Esophagus squamous epithelium (tissue), 5 donors: ENCODE measurements at places on chromosomes 7 and 10.
A peak's percentile ranks its signal among the peaks of the same experiment; 100 is the strongest.

- no peak for DNase-seq
Measured at GRCh38 chr7:75624134-75624832, 114.5 kb downstream of the HIP1 start.

DNA sequence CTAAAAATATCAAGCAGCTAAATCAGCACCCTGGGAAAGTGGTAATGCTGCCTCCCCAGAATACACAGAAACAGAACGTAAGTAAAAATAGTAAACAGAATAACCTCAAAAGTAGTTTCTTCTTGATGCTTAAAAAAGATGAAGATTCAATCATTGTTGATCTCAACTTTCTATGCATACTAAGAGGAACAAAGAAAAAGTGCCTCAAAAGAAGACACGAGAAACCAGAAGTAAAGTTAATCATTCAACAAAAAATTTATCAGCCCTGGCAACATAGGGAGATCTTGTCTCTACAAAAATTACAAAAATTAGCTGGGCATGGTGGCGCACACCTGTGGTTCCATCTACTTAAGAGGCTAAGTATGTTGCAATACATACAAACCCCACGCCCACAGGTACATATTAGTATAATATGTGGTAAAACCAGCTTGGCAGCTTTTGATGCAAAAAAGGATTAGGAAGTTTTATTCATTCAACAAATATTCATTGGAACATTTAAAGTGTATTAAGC lies 153.7 kb downstream of the NRBF2 start:
- no peak for DNase-seq

DNA sequence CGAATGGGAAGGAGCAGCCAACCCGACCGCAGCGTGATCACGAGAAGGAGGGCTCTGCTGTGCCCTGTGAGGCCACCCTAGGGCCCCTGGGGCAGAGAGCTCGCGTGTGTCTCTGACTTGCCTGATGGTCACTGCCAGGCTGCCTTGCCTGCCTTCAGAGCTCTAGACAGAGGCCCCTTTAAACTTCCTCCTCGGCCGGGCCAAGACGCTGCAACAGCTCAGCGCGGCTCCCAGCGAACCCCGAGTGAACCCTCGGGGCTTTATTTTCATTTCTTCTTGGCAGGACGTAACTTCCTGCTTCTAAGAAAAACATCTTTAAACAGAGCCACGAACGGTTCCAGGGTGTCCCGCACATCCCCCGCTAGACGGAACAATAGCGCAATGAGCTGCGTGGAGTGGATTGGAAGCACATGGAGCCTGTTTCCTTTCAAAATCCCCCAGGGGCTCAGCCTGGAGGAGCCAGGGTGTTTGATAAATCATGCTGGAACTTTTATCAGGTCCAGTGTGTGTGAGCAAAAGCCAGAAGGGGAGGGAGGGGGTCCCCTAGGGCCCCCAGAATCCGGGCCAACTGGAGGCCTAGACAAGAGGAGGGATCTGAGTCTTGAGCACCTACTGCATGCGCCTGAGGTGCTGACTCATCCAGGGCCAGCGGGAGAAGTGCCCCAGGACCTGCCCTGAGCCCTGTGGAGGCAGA lies 134.1 kb upstream of the GDF10 start:
- DNase-seq: no peak

GRCh38 chr10:108957681-108958080 lies 965.6 kb downstream of the XPNPEP1 start:
- no peak for DNase-seq

DNA sequence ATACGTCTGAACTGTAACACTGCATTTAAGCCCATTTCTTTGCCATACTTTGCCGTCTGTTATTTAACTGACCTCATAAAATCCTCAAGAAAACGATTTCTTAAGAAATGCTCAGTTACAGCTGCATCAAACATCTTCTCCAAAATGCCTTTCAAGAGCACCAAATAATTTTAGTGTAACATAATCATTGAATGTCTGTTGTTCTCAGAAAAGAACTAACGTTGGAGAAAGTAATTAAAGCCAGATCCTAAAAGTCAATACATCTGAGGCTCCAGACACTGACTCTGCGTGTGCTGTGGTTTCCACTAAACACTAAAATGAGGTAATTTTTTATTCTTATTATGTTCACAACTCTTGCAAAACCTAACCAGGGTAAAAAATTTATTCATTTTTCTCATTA lies 63.7 kb upstream of the LRRC17 start:
- DNase-seq: no peak

DNA sequence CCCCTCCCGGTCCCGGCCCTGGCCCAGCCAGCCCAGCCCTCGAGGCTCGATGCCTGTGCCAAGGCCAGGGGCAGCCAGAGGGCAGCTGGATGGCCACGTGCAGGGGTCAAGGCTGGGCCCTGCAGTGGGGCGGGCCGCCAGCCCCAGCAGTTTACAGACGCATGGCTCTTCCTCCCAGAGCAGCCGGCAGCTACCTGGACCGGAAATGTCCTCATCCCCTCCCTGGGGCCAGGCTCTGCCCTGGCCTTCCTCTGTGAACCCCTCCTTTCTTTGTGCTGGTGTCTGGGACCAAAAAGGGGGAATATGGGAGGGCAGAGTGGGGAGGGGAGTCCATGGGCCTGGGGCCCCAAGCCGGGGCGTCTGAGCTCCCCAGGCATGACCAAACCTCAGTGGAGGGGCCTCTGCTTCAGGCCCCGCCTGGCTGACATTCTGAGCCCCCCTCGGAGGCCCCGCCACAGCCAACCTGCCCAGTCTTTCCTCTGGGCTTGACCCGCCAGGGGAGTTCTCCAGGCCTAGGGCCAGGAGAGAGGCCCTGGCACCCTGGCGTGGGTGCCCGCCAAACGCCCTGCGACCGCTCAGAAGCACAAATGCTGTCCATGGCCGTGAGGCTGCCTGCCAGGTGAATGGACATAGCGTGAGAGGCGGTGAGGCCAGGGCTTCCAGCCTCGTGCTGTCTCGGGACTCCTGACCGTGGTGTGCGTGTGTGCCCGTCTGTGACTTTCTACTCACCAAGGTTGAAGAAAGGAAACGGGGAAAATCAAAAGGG lies 24.7 kb upstream of the AMZ1 start:
- no peak for DNase-seq

GRCh38 chr10:96299383-96299782 lies 4.9 kb upstream of the DNTT start:
- no peak for DNase-seq

DNA sequence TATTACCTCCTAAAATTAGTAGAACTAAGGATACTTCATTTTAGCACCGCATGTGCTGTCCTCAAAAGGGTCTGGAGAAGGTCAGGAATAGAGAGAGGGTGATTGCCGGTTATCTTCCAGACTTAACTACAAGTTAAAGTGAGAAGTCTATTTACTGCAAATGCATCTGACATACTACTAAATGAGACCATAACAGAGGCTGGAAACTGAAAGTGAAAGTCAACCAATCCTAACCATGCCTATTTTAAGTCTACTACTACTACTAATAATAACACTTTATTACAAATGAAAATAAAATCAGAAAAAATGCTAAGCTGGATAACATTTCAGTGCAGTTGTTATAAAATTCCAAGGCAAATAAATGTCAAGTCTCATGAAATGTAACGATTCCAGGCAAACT lies 244.7 kb downstream of the KIF20B start:
- DNase-seq: no peak

- DNase-seq: no peak
Measured at GRCh38 chr7:5657901-5658300, 123.6 kb downstream of the RNF216 start.

- DNase-seq: no peak
Measured at GRCh38 chr10:111338805-111339204, 262.0 kb downstream of the ADRA2A start.

DNA sequence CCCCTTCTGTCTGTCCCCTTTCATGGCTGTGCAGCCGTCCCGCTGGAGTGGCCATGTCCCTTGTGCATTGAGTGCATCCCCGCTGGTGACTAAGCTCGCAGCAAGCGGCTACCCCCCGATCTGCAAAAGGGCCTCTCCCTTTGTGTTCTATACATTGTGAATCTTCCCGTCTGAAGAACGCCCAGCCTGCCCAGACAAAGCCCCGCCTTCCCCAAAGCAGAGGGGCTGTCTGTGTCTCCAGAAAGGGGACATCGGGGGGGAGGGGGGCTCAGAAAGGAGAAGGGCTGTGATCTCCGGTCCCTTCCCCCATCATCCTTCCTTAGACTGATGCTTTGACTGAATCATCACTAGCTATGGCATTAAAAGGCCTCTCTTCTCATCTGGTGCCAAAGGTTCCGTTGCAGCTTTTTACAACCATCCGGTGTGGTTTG lies 11.9 kb downstream of the NPTX2 start:
- no peak for DNase-seq

DNA sequence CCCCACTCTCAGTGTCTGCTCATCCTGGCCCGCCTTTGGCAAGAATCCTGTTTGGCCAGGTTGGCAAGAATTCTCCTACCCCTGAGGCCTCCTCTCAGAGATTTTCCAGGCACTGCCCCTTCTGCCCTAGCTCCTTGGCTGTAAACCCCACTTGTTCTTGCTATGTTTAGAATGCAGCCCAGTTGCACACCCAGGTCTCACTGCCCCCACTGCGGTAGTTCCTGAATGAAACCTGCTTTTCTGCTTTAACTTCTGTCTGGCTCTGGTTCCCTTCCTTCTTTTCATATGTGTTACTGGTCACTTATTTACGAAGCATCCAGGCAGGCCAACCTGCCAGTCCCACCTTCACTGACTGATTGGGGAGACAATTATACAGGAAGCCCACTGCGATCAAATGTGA lies 576.9 kb downstream of the GLRX3 start:
- no peak for DNase-seq

DNA sequence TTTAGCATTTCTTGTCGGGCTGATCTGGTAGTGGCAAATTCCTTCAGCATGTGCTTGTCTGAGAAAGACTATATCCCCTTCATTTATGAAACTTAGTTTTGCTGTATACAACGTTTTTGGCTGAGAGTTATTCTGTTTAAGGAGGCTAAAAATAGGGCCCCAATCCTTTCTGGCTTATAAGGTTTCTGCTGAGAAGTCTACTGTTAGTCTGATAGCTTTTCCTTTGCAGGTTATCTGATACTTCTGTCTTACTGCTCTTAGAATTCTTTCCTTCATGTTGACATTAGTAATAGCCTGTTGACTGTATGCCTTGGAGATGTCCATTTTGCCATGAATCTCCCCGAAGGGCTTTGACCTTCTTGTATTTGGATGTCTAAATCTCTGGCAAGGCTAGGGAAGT lies 9.9 kb downstream of the CASP7 start:
- no peak for DNase-seq

GRCh38 chr7:5237286-5237685 lies 45.5 kb upstream of the SLC29A4 start:
- no peak for DNase-seq

- DNase-seq: no peak
Measured at GRCh38 chr7:66732439-66732838, 8.1 kb upstream of the RABGEF1 start.

- no peak for DNase-seq
Measured at GRCh38 chr10:14775656-14776055, 959 bp upstream of the FAM107B start.

GRCh38 chr10:17029581-17030271 lies 99.9 kb downstream of the CUBN start:
- peak; percentile 3 for DNase-seq

DNA sequence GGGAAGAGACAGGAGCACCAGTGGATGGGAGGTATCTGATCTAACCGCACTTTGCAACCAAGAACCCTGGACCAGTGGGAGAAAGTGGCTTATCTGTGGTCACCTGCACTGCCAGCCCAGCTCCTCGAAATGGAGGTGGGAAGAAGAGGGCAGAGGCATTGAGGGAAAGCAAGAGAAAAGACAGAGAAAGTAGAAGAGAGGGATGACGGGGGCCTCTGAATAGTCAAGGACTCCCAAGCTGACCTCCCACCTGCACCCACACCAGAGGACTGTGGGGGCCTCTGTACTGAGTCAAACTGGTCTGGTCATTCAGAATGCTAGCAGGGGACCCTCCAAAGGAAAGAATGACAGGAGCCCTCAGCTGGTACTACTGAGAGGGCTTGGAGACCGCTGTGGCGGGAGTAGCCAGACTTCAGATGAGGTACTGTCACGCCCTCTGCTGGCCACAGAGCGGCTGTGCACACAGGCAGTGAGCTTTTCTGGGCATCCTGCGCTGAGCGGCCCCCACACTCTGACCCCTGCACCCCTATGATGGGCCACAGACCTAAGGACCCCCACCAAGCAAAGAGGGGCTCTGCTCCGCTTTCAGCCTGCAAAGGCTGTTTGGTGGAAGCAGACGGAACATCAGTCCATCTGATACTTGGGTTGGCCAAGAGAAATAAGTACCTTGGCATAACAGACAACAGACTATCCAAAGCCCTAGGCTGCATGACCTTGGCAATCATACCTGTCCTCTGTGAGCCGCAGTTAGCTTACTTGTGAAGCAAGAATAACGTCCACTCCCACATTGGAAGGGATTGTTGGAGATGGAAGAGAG lies 112.9 kb downstream of the COL13A1 start:
- no peak for DNase-seq

- no peak for DNase-seq
Measured at GRCh38 chr10:23742368-23742767, 303.5 kb downstream of the OTUD1 start.

DNA sequence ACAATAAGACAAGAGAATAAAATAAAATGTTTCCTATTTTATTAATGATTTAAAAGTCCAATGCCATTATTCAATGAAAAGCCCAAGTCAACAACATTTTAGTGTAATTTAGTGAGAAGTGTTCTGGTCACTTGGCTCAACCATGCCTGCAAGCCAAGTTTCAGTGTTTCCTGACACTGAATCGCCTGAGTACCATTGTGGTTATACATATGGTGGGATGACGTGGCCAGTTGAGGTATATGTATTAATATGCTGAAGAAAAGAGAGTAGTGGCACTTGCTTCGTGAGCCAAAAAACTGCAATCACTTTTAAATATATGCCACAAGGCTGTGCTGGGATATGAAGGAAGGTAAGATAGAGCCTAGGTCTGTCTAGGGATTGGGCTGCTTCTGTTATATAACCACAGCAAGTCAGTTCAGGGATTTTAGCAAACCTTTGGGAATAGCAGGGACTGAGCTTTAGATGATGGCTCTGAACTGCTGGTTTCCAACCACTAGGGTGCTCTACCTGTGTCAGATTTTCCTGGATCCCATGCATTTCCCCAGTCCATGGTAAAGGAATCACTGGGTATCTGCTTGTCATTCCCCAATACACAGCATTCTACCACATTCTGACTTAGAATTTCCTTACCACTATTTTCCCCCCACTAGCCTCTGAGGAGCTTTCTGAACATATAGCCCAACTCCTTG lies 214.0 kb upstream of the PRPS1L1 start:
- no peak for DNase-seq

GRCh38 chr7:22944510-22944909 lies 69.4 kb downstream of the HYCC1 start:
- DNase-seq: no peak

GRCh38 chr10:129033790-129034272 lies 433.2 kb upstream of the MGMT start:
- no peak for DNase-seq
